ENCODE measurements at places on chromosomes 1 and 21.

GRCh38 chr1:14262637-14263036 lies 335.8 kb upstream of the KAZN start:
- DNase-seq, result no peak

GRCh38 chr1:32104127-32104526 lies 3.7 kb upstream of the KPNA6 start:
- DNase-seq, result no peak

GRCh38 chr21:25459365-25459764 lies 147.9 kb downstream of the MRPL39 start:
- no peak for DNase-seq

GRCh38 chr1:110570307-110570706 lies 35.9 kb downstream of the KCNA2 start:
- DNase-seq, result no peak

GRCh38 chr1:204572923-204573922 lies 57.0 kb downstream of the MDM4 start:
- no peak for DNase-seq

DNA sequence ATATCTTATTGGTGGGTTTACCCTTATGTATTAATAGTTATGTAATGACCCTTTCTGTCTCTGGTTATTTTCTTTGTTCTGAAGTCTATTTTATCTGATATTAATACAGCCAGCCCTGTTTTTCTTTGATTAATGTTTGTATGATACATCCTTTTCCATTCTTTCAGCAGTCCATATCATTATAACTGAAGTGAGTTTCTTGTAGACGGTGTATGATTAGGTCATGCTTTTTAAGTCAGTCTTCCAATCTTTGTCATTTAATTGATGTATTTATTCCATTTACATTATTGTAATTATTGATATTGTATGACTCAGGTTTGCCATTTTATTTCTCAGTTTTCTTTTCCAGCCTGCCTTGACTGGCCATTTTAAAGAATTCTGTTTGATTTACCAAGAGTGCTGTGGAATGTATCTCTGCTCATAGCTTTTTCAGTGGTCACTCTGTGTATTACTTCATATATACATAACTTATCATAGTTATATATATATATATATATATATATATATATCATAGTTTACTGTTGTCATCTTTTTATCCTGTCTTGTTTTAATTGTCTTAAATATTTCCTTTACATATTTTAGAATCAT lies 10.5 kb downstream of the RAB4A start:
- DNase-seq, result no peak

All from WTC11 (cell line).